ENCODE measurements at places on chromosomes 6 and 20. TPM values are rescaled to one million over a fixed set of nuclear protein-coding genes. Genes with fewer than 3 reads are reported as not detected.

The CTCFL gene
- not detected for total RNA-seq

The MCCD1 gene
- total RNA-seq: not detected

The HLA-DOB gene
- total RNA-seq: not detected

The AKAP12 gene
- total RNA-seq: 37.9 TPM

The TMEM217 gene
- total RNA-seq: 0.40 TPM

The TCF21 gene
- not detected for total RNA-seq

The HLA-DRB5 gene
- 0.13 TPM for total RNA-seq

The SLC13A3 gene
- 0.17 TPM for total RNA-seq

DNA sequence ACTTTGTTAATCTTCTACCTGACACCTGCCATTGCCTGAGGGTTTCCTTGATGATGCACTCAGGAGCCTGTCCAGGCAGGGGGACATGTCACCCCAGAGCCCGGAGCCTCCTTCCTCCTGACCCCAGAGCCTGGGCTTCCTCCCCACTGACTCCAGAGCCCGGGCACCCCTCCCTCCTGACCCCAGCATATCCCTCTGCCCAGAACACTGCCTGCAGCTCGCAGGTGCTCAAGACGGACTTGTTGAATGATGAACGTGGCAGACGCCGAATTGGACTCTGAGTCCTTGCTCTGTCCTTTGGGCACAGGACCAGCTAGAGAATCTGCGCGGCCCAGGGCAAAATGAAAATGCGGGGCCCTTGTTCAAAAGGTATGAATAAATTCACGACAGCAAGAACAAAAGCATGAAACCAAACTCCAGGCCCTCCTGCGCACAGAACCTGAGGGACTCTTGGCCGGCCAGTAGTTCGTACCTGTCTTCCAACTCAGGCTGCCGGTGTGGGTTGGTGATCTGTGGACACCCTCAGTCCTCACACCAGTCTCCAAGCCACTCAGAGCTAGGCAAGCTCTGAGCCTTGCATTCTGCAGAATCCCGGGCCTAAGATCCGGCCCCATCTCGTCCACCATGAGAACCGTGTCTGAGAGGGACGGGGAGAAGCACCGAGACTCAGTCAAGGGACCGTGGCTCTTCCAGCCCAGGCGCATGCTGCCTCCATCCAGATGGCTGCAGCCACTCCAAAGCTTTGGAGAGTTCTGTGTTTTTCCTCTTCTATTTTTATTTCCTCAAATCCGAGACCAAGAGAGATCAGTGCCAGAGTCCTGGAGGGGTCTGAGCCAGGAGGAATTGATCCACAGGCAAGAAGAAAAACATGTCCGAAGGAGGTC, 104.7 kb downstream of the BMP7 start:
- DNase-seq: no peak

DNA sequence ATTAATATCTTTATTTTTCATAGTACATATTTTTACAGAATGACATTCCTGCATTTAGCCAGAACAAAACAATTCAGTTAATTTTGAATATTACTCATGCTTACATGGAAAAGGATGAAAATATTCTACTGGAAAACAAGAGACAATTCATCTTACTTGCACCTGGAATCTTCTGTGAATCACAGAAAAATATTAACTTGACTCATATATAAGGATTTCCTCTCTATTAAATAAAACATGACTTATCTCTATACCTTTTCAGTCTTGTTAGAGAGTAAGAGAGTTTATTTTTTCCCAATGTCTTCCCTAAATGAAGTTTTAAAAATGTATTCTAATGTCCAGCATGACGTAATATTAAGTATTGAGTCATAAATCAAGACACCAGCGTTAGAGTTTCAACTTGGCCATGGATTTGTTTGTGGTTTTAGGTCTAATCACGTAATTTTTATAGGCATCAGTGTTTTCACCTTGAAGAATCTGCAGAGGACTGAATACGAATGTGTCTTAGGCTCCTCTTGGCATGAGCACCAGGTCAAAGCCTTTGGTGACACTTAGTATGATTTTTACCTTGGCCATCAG, 445.1 kb upstream of the JAG1 start:
- no peak for DNase-seq

GRCh38 chr6:126258150-126258549, 81.8 kb upstream of the CENPW start:
- no peak for DNase-seq

DNA sequence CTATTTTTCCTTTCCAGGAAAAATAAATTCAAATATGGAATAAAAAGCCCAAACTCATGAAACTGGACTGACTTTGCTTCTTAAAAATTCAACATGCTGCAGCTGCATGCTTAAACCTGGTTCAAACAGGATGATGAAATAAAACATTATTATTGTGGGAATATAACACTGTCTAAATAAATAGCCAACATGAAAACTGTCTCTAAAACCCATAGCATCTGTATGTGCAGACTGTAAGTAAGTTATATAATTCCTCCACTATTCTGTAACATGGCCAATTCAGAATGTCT, 30.4 kb upstream of the AHI1 start:
- no peak for DNase-seq

- DNase-seq: no peak
These were observed 51.2 kb downstream of the ISM1 start for GRCh38 chr20:13271977-13272975.

DNA sequence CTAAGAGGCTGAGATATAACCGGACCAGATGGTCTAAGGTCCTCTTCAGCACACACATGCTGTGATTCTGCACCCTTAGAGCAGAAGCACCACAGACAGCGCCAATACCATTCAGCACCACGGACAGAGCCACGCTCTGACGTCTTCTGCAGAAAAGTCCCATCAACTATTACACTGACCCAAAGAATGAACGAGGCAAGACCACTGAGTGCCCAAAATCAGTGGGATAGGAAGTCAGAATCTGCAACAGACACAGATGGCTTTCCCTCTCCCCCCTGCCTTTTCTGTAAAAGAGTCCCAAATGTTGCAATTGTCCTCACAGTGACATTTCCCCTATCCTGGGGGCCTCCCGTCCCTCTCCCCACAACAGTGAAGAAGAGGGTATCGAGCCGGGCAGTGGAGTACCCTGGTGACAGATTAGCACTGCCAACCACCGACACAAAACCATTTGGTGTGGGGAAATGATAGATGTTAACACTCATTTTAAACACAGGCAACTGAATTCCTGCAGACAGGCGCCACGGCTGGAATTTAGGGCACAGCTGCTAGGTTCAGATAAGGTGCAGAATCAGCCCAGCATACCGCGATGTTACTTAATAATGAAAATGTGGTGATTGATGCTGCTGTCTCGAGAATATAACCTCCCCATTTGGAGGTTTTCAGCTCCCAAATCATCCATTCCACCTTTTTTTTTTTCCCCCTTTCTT, 66.6 kb upstream of the CTNNBL1 start:
- DNase-seq: peak; percentile 58

DNA sequence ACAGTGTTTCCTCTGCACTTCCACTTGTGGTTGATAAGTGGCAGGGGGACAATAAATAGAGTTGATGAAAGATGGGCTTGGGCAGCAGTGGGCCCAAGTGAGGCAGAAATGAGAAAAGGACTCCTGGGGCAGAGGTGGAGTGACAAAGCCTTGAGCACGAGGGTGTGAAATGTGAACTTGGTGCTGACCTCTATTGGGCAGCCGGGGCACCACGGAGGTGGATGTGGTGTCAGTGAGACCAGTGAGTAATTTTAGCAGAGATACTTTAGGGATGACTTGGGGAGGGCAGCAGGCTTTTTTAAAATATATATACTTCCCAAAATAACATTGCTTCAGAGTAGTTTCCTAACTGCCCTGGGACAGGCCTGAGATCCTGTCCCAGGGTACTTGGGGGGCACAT, 30.6 kb upstream of the MYLK2 start:
- peak; percentile 76 for DNase-seq

DNA sequence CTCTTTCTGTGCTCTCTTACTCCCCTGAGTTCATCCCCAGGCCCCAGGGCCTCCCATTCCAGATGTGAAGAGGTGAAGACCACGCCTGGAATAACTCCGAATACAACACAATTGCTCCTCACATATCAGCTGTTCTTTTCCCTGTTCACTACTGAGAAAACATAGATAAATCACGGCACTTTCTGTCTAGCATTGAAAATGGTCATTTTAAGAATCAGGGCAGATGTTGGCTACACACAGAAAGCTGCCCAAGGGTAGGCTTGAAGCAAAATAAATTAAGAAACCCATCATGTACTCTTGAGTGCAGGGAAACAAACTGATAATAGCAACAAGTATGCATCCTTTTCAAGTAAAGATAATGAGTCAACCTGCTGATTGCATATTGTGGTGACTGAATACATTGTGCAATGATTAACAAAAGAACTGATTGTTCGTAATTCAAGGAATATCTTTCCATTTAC, 382.5 kb downstream of the PRKN start:
- DNase-seq: peak; percentile 72

- DNase-seq: peak; percentile 94
These were observed 28.5 kb downstream of the TRIM27 start for GRCh38 chr6:28895131-28895812.

DNA sequence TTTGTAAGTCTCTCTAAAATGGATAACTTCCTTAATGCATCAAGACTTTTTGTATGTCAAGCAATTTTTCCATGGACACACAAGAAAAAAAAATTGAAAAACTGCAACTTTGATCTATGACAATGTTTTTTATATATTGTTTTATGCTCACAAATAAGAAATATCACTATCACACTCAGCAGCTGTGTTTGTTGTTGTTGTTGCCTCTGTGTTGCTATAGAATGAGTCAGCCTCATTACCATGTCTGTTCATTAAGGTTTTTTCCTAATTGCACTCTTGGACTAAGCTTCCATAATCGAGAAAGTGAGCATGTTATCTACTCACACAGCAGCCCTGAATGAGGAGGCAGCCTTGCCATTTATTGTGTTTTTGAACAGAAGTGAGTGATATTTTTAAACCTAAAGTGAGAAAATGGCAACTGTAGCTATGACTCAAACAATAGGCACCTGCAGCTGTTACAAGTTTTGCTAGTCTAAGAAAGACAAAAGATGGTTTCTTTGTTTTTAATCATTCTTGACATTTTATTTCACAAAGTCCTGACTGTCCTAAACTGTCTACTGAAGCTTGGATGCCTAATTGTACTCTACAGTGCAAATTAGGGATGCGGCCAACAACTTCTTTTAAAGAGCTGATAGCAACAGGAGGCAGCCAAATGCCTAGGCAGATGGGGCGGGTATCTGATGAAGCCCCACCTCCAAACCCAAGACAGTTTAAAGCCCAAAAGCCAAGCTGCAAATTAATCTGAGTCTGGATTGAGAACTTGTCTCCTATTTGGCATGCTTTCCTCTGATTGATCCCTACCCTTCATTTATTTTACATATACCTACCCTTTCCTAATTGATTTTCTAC, 77.9 kb upstream of the DOK5 start:
- DNase-seq: peak; percentile 77

DNA sequence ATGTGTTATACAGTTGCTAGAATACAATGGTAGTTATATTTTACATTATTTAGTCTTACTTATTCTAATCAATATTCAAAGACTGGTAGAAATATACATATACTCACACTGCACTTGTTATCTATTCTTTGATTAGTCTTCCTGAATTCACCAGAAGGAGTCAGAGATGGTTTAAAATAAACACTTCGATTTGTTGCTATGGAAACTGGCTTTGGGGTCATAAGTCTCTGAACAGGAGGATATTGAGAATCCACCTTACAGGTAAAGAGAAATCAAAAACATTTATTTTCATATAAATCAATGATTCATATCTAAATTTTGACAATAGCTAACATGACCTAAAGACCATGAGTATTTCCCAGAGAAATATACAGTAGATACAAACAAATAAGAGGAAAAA, 41.6 kb downstream of the NUP153 start:
- no peak for DNase-seq

DNA sequence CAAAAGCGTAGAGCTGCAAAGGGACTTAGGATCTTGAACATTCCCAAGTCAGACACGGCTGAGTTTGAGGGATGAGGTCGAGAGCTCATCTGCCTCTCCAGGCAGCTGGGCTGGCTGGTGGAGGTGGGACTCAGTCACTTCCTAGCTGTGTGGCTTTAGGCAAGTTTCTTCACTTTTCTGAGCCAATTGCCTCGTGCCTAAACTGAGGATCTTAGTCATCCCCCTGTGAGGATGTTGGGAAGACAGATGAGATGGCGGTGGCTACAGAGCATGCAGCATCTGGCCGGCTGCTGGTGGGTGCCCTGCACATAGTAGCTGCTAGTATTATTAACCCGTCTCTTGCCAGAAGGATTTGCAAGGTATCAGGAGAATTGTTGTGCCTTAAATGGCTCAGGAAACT, 27.5 kb downstream of the TFAP2C start:
- DNase-seq: no peak

DNA sequence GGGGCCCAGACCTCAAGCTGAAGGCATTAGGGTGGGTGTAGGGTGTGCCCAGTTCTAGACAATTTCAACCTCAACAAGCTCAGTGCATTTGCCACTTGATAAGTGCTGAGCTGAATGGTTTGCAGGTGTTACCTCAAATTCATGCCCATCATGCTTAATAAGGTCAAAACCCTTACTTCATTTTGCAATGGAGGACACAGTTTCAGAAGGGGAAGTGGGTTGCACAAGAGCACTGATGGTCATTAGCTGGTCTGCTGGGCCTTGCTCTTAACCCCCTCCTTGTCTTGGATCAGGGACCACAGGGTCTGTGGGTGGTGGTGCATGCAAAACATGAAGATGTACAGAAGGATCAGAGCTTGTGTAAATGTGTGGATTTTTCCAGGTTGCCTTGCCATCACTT, 71.0 kb upstream of the SIRPA start:
- no peak for DNase-seq

DNA sequence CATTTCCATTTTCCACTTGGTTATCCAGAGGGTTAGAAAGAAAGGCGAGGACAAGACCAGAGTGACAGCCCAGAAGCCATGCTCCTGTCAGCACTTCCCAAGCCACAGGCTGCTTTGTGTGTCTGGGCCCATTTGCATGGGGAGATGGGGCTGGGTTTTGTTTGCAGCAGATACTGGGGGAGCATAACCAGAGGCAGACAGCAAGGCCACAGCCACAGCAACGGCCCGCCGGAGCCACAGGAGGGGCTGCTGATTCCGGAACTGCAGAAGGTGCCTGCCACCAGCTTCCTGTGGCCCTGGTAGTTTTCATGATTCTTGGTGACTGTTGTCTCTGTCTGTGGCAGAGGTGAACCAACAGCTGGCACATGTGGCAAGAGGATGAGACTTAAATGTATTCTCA, 106.6 kb downstream of the DLL1 start:
- no peak for DNase-seq
